NCI-H1417 (cell line): ENCODE measurements at places on chromosomes 11 and 22.

DNA sequence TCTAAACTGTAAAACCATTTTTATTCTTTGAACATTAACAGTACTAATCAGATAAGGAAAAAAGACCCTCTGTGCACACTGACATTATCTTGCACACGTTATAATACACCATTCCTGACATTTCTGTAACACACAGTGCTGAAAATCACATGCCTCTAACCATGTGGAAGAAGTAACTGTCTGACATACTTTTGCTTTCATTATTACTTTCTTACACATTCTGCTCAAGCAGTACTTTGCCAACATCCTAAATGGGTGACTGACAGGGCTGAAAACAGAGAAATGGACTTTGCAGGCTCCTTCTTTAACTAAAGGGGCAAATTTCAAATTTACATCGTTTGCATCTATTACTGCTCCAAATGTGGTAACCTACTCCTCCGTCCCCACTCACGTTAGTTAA, 22.8 kb upstream of the TP53AIP1 start:
- DNase-seq, result no peak

DNA sequence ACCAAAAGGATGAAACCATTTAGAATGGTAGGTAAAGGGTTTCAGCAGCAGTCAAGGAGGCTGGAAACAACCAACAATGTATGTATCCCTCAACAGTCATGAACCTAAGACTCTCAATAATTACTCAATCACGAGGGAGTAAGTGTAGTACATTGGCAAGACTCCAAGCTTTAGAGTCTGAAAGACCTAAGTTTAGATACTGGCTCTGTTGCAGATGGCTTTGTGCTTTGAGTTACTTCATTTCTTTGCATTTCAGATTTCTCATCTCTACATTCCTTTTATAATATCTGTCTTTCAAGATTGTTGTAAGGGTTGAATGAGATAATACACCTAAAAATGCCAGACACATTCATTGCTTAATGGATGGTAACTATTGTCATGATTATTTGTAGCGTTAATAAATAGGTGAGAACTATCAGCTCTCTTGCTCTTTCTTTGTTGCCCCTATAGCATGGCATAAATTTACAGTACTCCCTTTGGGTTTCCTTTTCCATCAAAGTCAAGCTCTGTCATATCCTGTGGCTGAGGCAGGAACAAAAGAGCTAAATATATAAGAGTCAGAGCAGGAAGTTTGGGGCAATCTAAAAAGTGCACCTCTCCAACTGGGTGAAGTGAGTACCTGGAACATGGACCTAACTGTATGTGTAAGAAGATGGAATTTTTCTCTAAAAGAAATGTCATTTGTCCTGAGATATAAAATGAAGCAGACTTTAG, 228.2 kb upstream of the ZC3H12C start:
- DNase-seq, result no peak

GRCh38 chr11:86247608-86248007, 3.1 kb downstream of the EED start:
- no peak for DNase-seq

DNA sequence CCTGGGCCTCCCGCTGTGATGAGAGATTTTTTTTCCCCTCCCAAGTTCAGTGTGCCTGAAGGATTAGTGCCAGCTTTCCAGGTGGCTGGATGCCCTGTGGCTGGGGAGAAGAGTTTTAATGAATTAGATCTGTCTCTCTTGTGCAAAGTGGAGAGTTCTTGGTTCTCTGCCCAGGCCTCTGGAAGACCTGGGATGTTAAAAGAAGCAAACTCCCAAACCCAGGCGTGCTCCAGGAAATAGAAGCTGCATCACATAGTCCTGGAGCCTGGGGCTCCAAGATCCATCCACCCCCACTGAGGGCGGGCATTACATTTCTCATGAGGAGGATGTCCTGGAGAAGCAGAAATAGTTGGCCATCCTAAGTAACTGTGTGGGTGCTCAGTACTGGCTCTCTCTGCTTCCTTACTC, 30.6 kb downstream of the SDHAF2 start:
- DNase-seq, result no peak

DNA sequence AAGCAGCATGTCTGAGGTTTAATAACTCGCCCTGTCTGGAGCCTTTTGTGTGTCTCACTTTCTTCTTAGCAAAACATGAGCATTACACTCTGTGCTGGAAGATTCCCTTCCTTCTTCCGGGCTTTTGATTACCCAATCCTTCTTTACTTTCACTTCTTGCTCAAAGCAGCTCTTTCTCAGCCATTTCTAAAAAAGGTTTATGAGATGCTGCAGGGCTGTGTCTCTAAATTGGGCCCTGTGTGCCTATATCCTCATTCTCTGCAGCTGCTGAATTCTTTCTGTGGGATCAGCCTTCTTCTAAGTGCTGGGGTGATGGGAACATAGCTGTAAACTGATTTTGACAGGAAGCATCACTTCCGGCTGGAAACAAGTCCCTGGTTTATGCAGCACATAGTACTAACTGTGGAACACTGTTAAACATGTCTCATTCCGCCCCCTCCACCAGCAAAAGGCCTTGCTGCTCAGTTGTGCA, 71.8 kb downstream of the PIWIL4 start:
- DNase-seq, result no peak

- DNase-seq, result no peak
Observed at GRCh38 chr22:17242641-17243040, 23.4 kb upstream of the ADA2 start.

GRCh38 chr22:19930551-19931486, 10.8 kb upstream of the COMT start:
- no peak for DNase-seq

GRCh38 chr11:14261066-14261465, 97.9 kb downstream of the RRAS2 start:
- DNase-seq, result no peak
